NK-92 treated with Interleukin-12 subunit alpha and Interleukin-12 subunit beta, amount 100 ng/mL, for 24 hours (cell line): ENCODE measurements at places on chromosomes 16 and 17.

DNA sequence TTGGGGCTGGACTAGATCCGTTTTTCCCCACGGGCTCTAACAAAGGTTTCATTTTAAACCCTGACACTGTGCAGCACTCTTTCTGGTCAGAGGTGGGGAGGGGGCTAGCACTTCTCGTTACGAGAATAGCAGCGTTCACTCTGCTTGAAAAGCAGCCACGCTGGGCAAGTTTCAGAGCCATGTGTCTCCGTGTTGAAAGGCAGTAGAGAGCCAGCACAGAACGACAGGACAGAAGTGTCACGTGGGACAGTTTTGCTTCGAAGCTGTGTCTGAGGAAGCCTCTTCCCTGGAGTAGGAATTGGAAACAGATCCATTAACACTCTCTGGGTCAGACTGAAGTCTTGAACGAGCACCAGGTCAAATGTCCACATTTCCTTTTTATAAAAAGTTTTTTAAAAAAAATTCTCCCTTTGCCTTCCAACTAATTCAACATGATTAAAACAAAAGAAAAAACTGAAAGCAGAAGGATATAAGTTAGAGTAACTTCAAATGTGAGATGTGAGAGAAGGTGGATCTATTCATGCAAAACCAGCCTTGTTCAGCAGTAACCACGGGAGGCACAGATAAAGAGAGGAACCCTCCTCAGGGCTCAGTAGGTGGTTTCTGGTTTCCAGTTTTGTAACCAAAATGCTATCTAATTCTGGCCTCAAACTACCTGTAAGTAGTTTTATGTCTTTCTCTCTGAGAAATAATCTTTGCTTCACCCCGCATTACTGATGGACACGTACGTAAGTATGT lies 65.0 kb downstream of the SMG6 start:
- no peak for DNase-seq

DNA sequence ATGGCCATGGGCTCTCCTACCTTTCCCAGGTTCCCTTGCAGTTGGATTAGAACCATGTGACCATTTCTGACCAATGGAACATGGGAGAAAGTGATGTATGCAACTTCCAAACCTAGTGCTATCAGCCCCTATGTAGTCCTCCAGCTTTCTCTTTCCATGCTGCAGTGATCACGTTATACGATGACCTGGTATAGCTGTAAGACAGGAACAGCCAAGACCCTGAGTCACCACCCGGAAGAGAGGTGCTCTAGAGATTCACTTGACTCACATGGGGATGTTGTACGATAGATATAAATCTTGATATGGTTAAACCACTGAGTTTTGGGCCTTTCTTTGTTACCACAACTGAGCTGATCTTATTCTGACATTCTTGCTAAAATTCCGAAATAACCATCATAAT lies 65.1 kb downstream of the NOG start:
- DNase-seq: no peak

DNA sequence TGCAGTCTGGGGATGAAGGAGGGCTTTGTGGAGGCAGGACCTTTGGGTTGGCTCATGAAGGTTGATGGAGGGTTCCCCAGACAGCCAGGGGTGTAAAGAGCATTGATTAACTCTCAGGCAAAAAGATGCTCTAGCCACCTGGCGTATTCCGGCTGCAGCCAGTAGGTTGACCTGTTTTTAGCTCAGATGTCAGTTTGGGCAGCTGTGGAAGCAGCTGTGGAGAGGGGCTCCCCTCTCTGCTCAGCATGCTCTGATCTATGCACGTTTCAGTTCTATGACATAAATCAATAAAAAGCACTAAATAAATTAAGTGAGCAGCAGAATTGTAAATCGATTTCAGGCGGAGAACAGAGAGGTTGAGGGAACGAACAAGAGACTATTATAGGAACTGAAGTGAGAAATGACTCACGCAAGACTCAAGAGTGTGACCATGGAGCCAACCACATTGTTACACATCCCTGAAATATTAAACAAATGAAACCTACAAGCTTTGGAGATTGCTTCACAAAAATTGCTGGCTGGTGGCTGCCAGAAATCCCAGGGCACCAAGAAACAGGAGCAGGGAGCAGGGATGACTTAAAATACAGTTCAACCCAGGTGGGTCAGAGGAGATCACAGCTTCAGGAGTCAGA lies 111.9 kb downstream of the GSG1L start:
- no peak for DNase-seq

DNA sequence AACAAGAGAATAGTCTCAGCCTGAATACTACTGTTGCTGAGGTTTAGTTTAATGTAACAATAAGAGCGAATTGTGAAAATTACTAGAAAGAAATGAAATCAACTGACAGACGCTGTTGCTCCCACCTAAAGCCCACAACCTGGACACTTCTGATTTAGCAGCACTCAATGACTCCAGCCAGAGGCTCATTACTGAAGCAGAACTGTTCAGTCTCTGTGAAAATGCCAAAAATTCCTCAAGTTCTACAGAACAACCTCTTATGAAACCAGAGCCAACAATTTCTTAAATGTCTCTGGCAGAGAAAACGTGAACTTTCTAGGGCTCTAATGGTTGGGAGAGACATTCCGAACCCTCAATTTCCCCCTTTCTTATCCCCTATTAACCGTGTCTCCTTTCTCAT lies 9.9 kb downstream of the PSME3IP1 start:
- DNase-seq: no peak

DNA sequence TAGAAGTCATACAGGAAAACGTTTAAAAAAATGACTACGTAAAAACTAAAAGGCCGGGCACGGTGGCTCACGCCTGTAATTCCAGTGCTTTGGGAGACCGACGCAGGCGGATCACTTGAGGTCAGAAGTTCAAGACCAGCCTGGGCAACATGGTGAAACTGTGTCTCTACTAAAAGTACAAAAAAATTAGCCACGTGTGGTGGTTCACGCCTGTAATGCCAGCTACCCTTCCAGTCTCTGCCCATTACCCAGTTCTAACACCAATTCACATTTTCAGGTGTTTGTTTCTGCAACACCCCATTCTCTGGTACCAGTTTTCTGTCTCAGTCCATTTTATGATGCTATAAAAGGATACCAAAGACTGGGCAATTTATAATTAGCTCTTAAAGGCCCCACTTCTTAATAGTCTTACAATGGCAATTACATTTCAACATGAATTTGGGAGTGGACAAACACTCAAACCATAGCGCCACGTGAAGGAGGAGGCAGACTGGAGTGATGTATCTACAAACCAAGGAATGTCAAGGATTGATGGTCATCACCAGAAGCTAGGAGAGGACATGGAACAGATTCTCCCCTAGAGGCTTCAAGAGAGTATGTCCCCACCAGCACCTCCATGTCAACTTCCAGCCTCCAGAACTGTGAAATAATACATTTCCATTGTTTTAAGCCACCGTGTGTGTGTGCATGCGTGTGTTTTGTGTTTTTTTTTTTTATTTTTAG lies 791 bp upstream of the C17orf75 start:
- no peak for DNase-seq
